GM12891 (cell line): ENCODE measurements at places on chromosomes 3 and 15.

- no peak for DNase-seq
Measured at GRCh38 chr3:44661189-44661588, 12.7 kb downstream of the ZNF35 start.

- DNase-seq, result no peak
Measured at GRCh38 chr3:69433121-69433968, 47.5 kb upstream of the FRMD4B start.

DNA sequence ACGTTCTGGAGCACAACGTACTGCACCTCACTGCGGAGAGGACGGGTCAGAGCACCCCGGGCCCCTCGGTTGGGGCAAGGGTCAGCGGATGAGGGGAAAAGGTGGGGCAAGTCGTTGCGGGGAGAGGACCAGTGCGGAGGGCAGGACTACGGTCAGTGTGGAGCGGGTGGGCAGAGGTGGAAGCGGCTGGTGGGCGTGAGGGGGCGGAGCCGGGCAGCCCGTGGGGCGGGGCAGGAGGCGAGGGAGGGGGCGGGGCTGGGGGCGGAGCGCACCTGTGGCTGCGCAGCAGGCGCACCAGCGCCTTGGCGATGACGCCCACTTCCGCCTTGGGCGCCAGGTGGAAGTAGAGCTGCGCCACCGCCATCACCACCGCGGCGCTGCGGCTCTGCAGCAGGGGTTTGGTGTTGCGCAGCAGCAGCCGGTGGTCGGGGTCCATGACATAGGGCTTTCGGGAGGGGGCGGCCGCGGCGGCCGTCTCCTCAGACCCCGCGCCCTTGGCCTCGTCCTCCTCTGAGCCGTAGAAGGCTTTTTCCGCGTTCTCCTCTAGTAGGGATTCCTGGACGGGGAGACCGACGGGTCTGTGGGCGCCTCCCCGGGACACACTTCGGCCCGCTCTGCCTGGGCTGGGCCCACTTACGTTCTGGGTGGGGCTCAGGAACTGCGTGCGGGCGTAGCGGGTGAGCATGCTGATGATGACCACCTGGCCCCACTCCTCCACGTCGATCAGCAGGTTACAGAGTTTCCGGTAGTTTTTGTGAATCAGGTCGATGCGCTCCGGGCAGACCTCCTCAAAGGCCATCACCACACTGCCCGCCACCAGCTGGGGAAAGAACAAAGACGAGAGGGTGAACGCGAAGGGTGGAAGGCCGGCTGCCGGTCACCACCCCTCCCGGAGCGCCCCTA is 29.2 kb downstream of the AP3B2 start:
- DNase-seq, result peak; percentile 62

DNA sequence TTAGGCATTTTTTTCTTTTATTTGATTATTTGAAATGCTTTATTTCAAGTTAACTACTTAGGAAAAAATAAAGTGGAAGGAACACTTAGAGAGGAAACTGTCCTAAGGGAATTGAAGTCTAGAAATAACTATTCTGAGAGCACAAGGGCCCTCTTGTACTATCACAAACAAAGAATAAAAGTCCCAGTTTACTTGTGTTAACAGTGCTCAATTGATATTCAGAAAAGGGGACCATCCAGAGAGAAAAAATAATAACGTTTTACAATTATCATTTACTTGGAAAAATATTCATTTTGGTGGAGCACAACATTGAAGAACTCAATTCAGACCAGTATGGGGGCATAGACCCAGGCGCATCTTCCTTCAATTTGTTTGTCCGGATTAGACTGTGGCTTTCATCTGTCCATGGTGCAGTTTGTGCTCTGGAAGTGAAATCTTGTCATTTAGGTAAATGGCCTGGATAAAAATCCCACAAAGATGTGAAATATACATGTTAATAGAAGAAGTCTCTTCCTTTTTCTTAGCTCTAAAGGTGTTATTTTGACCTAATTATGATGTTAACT is 54.5 kb upstream of the SAMMSON start:
- no peak for DNase-seq

GRCh38 chr3:54665016-54665600 is 262.8 kb downstream of the LRTM1 start:
- DNase-seq, result no peak

- DNase-seq, result no peak
Measured at GRCh38 chr3:132347811-132348210, 30.6 kb downstream of the ACP3 start.

DNA sequence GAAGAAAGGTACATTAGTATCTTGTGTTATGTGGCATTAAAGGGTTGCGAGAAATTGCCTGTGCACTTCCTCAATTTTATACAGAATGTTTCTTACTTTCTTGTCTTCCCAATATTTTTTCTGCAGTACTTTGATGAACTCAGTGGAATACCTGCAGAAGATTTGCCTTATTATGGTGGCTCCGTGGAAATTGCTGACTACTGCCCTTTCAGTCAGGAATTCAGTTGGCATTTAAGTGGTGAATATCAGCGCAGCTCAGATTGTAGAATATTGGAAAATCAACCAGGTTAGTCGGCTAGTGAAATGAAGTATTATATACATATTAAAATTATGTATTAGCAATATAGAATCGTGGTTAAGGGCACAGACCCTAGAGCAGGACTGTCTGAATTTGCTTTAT is 61.3 kb downstream of the LMLN start:
- no peak for DNase-seq

- no peak for DNase-seq
Measured at GRCh38 chr3:65284961-65285360, 597.2 kb upstream of the ADAMTS9 start.

DNA sequence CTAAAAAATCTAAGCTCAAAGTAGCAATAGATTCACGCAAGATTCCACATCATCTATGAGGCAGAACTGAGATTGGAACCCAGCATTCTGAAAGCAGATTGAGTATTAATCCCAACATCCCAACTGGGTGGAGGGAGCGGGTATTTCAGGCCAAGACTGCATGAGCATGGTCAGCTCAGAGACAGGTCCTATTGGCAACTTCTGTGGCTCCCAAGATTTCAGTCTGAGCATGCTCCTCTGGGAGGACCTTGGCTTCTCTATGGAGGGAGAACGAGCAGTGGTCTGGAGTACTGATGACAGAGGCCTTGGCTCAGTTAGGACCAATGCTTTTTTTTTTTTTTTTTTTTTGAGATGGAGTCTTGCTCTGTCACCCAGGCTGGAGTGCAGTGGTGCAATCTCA is 4.0 kb upstream of the ITGA11 start:
- DNase-seq, result no peak

GRCh38 chr3:192223815-192224214 is 503.5 kb downstream of the FGF12 start:
- DNase-seq, result no peak

GRCh38 chr3:177887475-177887874 is 648.8 kb upstream of the KCNMB2 start:
- no peak for DNase-seq

DNA sequence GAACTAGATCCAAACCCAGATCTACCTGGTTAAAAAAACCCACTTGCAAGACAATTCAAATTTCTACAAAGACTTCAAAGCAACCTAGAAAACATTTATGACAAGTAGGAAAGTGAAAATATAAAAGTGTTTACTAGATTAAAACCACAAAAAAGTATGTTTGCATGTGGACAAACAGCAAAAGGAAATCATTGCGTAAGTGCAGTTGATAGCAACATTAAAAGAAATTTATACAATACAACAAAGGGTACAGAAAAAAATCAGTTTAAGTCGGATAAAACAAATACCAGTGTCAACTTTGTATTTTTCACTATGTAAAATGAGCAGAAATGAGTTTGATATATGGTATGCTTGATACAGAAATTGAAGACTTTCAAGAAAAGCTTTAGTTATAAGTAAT is 2.6 kb downstream of the EIF5A2 start:
- no peak for DNase-seq

- DNase-seq, result no peak
Measured at GRCh38 chr3:50189274-50189673, 2.1 kb upstream of the GNAT1 start.

- DNase-seq, result no peak
Measured at GRCh38 chr3:42519568-42519962, 17.1 kb downstream of the VIPR1 start.
